ENCODE measurements at places on chromosomes 1 and 21.
A peak's percentile ranks its signal among the peaks of the same experiment; 100 is the strongest.

DNA sequence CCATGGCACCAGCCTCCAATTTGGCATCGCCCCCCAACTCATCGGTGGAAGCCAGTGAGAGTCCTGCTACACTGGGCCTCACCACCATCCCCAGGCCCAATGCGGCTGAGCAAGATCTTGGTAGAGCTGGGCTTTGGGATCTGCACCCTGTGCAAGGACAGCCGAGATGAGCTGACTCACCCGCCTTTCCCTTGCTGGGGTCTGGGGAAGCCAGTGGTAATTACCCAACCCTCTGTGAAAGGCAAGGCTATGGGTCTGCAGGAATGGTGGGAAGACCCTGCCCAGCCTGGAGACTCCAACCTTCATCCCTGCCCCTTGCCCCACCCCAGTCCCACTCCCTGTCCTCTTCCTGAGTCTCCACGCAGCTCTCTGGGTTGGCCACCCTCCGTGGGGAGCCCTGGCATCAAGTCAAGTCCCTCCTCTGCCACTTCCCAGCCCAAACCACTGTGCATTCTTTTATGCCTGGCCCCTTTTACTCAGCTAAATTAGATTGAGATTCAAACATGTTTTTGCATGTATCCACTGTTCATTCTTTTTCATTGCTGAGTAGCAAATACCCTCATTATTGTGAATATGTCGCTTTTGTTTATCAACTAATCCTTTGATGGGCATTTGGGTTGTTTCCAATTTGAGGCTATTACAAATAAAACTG is 8.8 kb downstream of the SMCP start:
- DNase-seq, result no peak

DNA sequence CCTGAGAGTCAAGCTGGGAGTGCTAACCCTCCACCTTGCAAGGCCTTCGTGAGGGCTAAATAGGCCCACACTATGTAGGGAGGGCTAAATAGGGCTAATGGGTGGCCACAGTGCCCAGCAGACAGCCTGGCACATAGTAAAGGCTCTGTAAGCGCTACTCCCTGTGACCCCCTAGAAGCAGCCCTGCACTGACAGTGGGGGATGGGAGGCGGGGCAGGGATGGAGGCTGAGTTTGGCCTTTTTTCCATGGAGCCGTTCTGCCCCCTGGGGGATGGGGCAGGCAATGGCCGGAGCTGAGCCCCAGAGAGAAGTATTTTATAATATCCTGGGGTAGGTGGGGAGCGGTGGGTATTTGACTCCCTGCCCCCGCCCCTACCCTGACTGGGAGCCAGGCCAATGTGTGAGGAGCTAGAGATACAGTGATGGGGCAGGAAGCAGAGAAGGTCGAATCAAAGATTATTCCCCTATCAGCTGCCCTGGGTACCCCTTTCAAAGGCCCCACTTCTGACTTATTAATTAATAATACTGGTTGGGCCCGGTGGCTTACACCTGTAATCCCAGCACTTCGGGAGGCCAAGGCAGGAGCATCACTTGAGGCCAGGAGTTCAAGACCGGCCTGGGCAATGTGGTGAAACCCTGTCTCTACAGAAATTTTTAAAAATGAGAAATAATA is 42.3 kb downstream of the LACTBL1 start:
- DNase-seq, result no peak

- no peak for DNase-seq
Observed at GRCh38 chr1:56331892-56332567, 247.3 kb downstream of the PLPP3 start.

DNA sequence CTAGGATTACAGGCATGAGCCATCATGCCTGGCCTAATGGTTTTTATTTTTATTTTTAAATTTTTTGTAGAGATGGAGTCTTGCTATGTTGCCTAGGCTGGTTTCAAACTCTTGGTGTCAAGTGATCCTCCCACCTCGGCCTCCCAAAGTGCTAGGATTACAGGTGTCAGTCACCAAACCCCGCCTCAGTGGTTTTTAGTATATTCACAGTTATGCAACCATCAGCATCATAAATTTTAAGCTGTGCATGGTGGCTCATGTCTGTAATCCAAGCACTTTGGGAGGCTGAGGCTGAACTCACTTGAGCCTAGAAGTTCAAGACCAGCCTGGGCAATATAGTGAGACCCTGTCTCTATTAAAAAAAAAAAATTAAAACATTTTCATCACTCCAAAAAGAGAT is 28.6 kb downstream of the PIK3CD start:
- no peak for DNase-seq

DNA sequence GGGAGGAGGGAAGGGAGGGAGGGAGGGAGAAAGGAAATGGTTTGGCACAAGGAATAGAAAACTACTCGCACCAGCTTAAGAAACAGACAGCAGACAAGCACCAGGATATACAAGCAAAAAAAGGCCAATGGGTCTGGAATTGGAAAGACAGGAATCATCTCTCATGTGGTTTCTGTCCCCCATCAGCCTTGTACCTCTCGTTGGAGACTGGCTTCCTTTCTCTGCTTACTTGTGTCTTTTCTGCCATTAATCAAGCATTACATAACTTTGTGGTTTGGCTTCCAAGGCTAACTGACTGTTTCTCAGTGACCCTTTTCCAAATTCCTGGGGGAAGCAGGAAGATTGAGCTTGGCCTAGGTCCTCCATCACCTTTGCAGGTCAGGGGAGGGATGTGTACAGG is 11.8 kb upstream of the RALGPS2 start:
- DNase-seq, result no peak

DNA sequence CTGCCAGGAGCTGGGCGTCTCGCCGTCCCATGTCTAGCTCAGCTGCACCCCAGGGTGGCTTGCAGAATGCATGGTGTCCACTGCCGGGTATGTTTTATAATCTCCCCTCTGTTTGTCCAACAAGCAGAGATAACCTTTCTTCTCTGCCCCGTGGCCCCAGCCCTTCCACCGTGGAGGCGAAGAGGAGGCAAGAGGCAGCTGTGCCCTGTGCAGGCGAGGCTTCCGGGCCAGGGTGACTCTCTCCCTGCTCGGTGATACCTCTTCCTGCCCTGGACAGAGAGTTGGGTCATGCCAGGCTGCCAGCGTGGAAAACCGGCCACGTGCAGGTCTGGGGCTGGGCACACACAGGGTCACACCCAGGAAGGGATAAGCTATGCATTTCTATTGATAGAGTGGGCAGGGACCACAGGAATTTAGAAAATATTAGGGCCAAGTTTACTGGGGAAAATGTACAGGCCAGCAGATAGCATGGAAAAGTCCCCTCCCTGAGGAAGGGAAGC is at the start of gene TFF2:
TSS of gene TFF2 (minus strand) at position 68 of the 500 bp plus-strand sequence. CDS start at position 31, 37 bp downstream.
- no peak for DNase-seq

GRCh38 chr1:221801251-221801661 is 59.4 kb upstream of the DUSP10 start:
- DNase-seq, result no peak

DNA sequence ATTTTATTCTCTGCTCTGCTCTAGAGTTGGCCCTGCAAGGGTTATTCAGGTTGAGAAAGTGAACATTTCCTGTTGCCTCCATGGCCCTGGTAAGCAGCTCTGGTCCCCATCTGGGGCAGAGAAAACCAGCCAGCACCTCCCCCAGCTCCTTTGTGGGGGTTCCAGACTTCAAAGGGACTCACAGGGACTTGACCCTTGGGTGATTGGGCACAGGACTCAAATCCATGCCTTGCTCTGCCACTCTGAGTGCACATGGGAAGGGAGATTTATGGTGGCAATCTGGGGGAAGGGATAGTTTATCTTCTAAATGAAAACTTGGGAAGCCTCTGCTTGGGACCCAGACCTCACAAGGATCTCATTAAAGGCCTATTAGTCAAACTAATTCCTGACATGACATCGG is 212.8 kb downstream of the FOXD2 start:
- no peak for DNase-seq

DNA sequence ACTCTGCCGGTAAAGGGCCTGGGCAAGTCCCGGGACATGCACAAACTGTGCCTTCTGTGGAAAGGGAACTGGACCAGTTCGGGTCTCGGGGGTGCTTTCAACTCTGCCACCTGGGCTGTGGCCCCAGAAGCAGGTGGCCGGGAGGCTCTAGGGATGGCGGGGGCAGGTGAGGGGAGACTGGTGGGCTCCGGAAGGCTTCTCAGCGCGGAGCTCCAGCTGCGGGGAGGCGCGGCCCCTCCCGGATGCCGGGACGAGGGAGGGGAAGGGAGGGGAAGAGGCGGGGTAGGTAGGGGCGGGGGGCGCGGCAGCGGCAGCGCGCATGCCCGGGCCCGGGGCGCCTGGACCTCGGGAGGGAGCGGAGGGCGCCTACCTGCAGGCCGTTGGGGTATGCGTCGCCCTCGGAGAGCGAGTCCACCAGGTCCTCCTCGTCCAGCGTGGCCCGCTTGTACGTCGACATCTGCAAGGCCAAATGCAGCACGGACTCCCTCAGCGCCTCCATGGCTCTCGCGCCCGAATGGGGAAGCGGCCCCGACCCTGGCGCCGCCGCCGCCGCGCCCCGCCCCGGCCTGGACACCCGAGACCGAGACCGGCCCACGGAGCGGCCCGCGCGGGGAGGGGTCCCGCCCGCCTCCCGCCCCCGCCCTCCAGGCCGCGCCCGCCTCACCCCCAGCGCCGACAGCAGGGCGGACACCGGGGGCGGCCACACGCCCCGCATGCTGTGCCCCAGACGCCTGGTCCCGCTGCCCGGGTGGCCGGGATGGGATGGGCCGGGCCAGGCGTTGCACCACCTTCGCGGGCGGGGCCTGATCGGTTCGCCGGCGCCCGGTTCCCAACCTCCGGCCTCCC is at the start of gene ECE1:
TSS of gene ECE1 (minus strand) at position 764 of the 846 bp plus-strand sequence. CDS start at position 715, 49 bp downstream.
- DNase-seq, result peak; percentile 46

GRCh38 chr1:35580949-35581388 is 7.9 kb downstream of the TFAP2E start:
- no peak for DNase-seq

- no peak for DNase-seq
Observed at GRCh38 chr1:154874465-154874864, 4.4 kb upstream of the KCNN3 start.

DNA sequence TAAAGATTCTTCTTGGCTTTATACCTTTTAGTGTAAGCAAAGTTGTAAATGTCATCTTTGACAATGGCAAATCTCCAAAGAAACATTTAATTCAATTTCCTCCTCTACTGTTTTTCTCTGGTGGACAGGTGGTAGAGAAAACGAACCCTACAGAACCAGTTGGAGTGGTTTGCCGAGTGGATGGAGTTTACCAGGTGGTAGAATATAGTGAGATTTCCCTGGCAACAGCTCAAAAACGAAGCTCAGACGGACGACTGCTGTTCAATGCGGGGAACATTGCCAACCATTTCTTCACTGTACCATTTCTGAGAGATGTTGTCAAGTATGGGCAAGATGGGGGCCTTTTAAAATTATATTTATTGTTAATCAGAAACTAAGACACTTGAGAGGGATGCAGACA is 25.8 kb downstream of the UAP1 start:
- no peak for DNase-seq

All from activated gamma-delta T cell treated with Interleukin-2 at 50 U/mL for 16 hours (primary cell).